CD4-positive, alpha-beta T cell treated with Interleukin-15 for 1 hour (primary cell): ENCODE measurements at places on chromosomes 2 and 18.

GRCh38 chr2:17515652-17516051, 2.6 kb downstream of the RAD51AP2 start:
- no peak for DNase-seq

GRCh38 chr2:26455037-26455669, 22.8 kb downstream of the OTOF start:
- no peak for DNase-seq

DNA sequence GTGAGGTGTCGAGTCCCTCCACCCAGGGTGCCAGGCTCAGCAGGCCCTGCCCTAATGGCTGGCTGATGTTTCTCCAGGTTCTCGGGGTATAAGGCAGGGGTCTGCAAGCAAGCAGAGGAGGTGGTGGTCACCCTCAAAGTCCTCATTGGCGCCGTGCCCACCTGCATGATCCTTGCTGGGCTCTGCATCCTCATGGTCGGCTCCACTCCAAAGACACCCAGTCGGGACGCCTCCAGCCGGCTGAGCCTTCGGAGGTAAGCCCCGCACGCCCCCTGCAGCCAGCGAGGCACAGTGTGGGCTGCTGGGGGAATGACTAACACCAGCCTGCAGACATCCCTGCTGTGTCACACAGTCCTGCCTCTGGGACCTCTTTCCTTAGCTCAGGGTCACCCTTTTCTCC, 14.1 kb downstream of the MFSD2B start:
- no peak for DNase-seq

DNA sequence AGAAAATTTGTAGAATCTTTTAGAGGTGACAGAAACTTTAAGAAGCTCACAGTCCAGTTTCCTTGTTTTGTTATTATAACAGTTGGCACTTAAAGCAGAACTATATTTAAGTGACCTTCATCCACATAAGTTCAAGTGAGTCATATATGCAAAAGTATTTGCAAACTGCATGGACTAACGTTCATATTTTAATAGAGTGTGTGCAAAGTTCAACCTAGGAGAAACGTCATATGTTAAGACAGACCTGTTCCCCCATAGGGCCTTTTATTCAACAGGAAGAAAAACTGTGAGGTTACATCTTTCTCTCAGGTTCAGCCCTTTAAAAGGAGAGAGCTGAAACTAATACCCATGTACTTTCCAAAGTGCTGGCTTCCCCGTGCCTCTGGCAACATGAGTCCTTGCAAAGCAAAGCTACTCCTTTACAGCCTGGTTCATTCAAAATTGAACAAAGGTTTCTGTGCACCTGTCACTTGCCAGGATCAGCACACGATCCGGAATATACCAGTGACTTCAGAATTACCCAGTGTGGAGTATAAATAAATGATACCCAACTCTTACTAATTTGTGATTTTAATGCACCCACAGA, 280.0 kb upstream of the RAB12 start:
- no peak for DNase-seq

DNA sequence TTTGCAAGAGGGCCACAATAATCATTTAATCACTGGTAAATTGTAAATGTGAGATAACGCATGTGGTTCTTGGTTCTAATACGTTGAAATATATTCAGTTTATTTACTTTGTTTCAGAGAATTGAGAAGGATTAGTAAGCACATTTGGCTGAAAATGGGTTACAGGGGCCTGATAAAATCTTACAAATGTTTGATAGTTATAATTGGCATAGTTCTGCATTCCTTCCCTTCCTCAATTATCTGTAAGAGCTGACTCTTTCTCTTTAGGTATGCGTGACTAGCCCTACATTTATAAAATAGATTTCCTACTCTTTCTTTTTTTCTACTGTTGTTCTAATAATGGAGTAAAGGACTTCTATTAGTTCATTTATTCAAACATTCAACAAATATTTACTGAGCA, 685.2 kb downstream of the NUP35 start:
- DNase-seq = no peak

DNA sequence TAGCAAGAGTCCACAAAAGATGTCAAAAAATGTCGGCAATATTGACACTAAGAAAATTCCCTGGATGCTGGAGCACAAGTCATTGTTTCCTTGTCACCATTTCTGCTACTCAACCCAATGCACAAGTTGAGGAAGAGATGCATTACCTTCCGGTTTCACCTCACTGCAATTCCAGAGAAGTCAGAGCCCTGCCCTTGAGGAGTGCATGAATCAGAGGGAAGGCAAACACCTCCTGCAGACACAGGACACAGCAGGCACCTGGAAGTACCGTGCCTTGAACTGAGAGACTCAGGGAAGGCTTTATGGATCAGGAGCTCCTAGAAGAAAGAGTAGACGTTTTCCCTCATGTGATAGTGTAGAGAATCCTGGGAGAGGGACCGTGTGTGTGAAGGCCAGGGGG, 62.7 kb upstream of the ARL4C start:
- no peak for DNase-seq
